Sigmoid colon (tissue), 7 donors: ENCODE measurements at places on chromosomes 3 and 15. TPM values are rescaled to one million over a fixed set of nuclear protein-coding genes. Genes with fewer than 3 reads are reported as not detected.

The GOLGA6L7 gene
- not detected for polyA plus RNA-seq

The GMNC gene
- not detected for polyA plus RNA-seq

The SCN11A gene
- under 0.01 TPM for polyA plus RNA-seq

The TASOR gene
- polyA plus RNA-seq = 27.9 TPM

The GPR62 gene
- not detected for polyA plus RNA-seq

The TIGIT gene
- not detected for polyA plus RNA-seq

The KCTD6 gene
- polyA plus RNA-seq = 4.6 TPM

The UROC1 gene
- 0.03 TPM for polyA plus RNA-seq

The HYAL1 gene
- 15.1 TPM for polyA plus RNA-seq

The C3orf49 gene
- not detected for polyA plus RNA-seq

The RASGRF1 gene
- polyA plus RNA-seq = 0.46 TPM

The MRPL47 gene
- polyA plus RNA-seq = 45.6 TPM

The IREB2 gene
- polyA plus RNA-seq = 13.2 TPM

The AP3S2 gene
- 88.5 TPM for polyA plus RNA-seq

The COL8A1 gene
- 2.2 TPM for polyA plus RNA-seq

The SLC27A2 gene
- polyA plus RNA-seq = 4.6 TPM

The TM6SF1 gene
- polyA plus RNA-seq = 2.6 TPM

The SLC51A gene
- 7.8 TPM for polyA plus RNA-seq

The SUMF1 gene
- 12.9 TPM for polyA plus RNA-seq

The TMEM40 gene
- polyA plus RNA-seq = not detected

The TXNRD3 gene
- polyA plus RNA-seq = 3.0 TPM

The GOLGA8J gene
- polyA plus RNA-seq = not detected

The CNTN6 gene
- not detected for polyA plus RNA-seq

The GPR176 gene
- 0.60 TPM for polyA plus RNA-seq

The CCK gene
- 0.20 TPM for polyA plus RNA-seq

The IL5RA gene
- polyA plus RNA-seq = not detected

The STAB1 gene
- polyA plus RNA-seq = 18.0 TPM

The CLDN18 gene
- polyA plus RNA-seq = 1.8 TPM

The LMAN1L gene
- 0.64 TPM for polyA plus RNA-seq

The C3orf85 gene
- polyA plus RNA-seq = 18.6 TPM

The QARS1 gene
- polyA plus RNA-seq = 243 TPM

The CCR3 gene
- 0.69 TPM for polyA plus RNA-seq

The CAND2 gene
- polyA plus RNA-seq = 0.60 TPM

The RPL22L1 gene
- polyA plus RNA-seq = 148 TPM

The SLC22A14 gene
- not detected for polyA plus RNA-seq

The CHDH gene
- polyA plus RNA-seq = 6.8 TPM

The CLDN16 gene
- not detected for polyA plus RNA-seq

The C3orf22 gene
- polyA plus RNA-seq = not detected

The CRYGS gene
- not detected for polyA plus RNA-seq

The STRA6 gene
- not detected for polyA plus RNA-seq

The ZNF860 gene
- 1.3 TPM for polyA plus RNA-seq

The PPP1R14D gene
- polyA plus RNA-seq = 212 TPM

The RGMA gene
- 1.4 TPM for polyA plus RNA-seq

The ST8SIA2 gene
- polyA plus RNA-seq = under 0.01 TPM

The ALPK3 gene
- 2.4 TPM for polyA plus RNA-seq

The XCR1 gene
- not detected for polyA plus RNA-seq

The CSPG4 gene
- 0.60 TPM for polyA plus RNA-seq

The TJP1 gene
- polyA plus RNA-seq = 28.0 TPM

The AVEN gene
- polyA plus RNA-seq = 10.4 TPM

The CMTM8 gene
- polyA plus RNA-seq = 4.2 TPM
